ENCODE measurements at places on chromosomes 3 and 15.

DNA sequence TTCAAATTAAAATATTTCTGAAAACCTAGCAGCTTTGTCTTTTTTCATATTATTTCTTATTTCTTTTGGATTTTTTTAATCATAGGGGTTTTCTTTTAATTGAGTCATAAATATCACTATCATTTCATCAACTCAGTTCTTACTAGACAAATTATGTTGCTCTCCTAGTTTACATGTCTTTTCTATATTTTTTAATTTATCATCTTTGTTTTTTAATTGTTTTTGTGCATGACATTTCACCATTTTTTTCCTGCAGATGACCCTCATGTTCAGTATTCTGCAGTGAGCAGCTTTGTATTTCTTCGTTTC lies 89.9 kb downstream of the RASA2 start:
- DNase-seq: no peak

GRCh38 chr3:134093956-134094355 lies 64.2 kb upstream of the SLCO2A1 start:
- DNase-seq: no peak

- DNase-seq: no peak
These were observed 31.8 kb upstream of the SFMBT1 start for GRCh38 chr3:53077476-53078220.

- DNase-seq: peak; percentile 49
These were observed 2.8 kb upstream of the CCDC9B start for GRCh38 chr15:40343512-40343911.

DNA sequence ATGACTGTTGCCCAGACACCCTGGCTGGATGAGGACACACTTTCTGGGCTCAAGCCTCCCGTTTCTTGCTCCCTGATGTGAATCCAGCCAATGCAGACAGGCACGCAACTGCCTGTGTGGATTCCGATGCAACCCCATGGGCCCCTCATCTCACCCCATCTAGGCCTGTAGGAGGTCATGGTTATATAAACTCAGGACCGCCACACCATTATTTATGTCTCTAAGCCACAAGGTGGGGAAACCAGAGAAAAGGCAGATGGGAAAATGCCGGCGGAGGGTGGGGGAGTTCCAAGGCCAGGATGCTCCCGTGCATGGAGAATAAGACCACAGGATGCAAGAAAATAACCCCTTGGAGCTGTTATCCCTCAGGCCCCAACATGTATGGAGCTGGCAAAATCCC lies 2.0 kb downstream of the MESP1 start:
- DNase-seq: no peak

DNA sequence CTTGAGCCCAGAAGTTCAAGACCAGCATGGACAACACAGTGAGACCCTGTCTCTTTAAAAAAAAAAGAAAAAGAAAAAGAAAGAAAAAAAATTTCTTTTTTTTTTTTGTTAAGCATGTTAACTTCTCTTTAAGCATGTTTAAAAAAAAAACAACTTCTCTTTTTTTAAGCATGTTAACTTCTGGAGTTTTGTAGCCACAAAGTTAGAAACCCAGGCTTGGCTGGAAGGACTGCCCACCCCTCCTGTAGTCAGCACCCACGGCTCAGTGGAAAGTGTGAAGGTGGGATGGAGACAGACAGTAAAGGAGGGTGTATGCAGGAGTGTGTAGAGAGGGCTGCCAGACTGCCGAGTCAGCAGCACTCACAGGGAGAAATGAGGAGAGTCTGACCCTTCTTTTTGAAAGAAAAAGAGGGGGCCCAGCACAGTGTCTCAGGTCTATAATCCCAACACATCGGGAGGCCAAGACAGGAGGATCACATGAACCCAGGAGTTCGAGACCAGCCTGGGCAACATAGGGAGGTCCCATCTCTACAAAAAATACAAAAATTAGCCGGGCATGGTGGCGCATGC lies 33.2 kb downstream of the GOLGA8S start:
- DNase-seq: no peak

Data from inflammatory macrophage treated with lipopolysaccharide for 4 hours (primary cell).